ENCODE measurements at places on chromosomes 3 and 15. TPM values are rescaled to one million over a fixed set of nuclear protein-coding genes. Genes with fewer than 3 reads are reported as not detected.

Gene OR5K3
- total RNA-seq, result not detected

Gene CFAP91
- not detected for total RNA-seq

Gene PARP16
- 10.9 TPM for total RNA-seq

Gene TM4SF18
- not detected for total RNA-seq

Gene DLL4
- total RNA-seq, result not detected

- no peak overlapping the region for H3K4me3 ChIP-seq
- DNase-seq, result no peak
- H3K36me3 ChIP-seq, result no peaks in the 10 kb centered on the region
- no peak overlapping the region for H3K27ac ChIP-seq
These were observed 294.4 kb downstream of the KBTBD8 start for GRCh38 chr3:67292356-67293121.

- H3K4me3 ChIP-seq, result no peak overlapping the region
- no peaks in the 10 kb centered on the region for H3K4me1 ChIP-seq
- no peak for DNase-seq
- no peak overlapping the region for H3K27ac ChIP-seq
- H3K36me3 ChIP-seq, result no peaks in the 10 kb centered on the region
These were observed 33.2 kb downstream of the TM4SF4 start for GRCh38 chr3:149507491-149508324.

GRCh38 chr3:133944641-133945380 lies 49.1 kb upstream of the RAB6B start:
- no peak overlapping the region for H3K4me3 ChIP-seq
- no peaks in the 10 kb centered on the region for H3K27me3 ChIP-seq
- no peak overlapping the region for H3K27ac ChIP-seq
- no peaks in the 10 kb centered on the region for H3K4me1 ChIP-seq

GRCh38 chr3:100647657-100648056 lies 38.3 kb downstream of the ADGRG7 start:
- H3K36me3 ChIP-seq, result no peaks in the 10 kb centered on the region
- H3K4me3 ChIP-seq, result no peak overlapping the region
- no peaks in the 10 kb centered on the region for H3K4me1 ChIP-seq
- H3K27me3 ChIP-seq, result peaks cover under 1% of the 10 kb centered on the region
- no peak overlapping the region for H3K27ac ChIP-seq
- DNase-seq, result no peak

DNA sequence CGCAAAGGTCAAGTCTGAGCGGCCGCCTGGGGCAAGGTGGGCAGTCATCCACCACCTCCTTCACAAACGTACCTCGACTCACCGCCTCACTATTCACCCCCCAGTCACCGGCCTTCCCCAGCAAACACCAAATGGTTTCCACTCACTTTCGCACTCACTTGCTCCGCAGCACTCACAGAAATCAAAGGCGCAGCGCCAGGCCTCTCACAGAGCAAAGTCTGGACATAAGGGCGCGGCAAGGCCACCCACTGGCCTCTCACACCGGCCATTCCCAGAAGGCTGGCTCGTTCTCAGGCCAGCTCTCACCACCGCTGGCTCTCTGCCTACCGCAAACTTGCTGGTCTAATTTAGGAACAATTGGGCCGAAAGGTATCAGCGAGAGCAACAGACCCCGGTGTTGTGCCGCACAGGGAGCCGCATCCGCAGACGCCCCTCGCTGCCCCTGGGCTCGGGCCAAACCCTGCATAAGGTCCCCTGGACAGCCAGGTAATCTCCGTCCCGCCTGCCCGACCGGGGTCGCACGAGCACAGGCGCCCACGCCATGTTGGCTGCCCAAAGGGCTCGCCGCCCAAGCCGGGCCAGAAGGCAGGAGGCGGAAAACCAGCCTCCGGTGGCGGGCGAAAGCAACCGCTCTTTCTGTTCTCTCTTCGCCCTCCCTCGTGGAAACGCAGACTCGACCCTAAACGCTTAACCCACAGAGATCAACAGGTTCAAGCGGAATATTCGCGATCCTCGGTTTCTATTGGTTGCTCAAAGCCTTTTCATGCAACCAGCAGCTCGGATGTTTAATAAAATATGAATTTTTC lies 2.9 kb downstream of the SHOX2 start:
- H3K4me1 ChIP-seq, result peaks cover 26% of the 10 kb centered on the region
- DNase-seq, result no peak
- H3K36me3 ChIP-seq, result no peaks in the 10 kb centered on the region

DNA sequence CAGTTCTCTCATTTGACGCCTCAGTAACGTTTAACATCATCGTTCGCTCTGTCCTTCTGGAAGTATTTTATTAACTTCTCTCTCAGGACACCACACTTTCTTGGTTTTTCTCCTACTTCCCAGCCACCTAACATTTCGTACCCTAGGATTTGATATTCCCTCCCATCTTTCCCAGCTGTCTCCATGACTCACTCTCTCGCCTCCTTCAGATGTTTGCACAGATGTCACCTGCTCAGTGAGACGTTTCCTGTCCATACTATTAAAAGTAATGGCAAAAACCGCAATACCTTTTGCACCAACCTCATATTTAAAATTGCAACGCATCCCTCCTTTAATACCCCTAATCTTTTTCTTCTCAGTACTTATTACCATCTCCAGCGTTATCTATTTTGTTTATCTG lies 62.1 kb upstream of the SPRED1 start:
- no peak for DNase-seq
- no peaks in the 10 kb centered on the region for H3K27me3 ChIP-seq
- no peaks in the 10 kb centered on the region for H3K36me3 ChIP-seq
- no peak overlapping the region for H3K4me3 ChIP-seq
- H3K27ac ChIP-seq, result no peak overlapping the region
- H3K4me1 ChIP-seq, result no peaks in the 10 kb centered on the region

DNA sequence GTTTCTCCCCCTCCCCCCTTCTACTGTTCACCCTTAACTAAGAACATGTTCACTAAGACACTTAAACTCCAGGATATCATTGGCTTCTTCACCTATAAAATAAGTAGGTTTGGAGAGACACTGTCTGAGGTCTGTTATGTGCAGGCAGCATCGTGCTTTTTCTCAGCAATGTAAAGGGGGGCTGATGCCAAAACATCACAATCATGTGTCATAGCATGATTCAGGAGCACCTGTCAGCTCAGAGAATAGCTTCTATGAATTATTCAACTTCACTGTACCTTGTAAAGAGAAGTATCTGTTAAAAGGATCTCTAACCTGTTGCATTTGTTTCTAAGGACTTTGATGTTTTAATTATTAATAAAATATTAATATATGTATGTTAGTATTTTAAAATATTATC lies 211.4 kb upstream of the EPHA3 start:
- DNase-seq, result no peak
- no peak overlapping the region for H3K27ac ChIP-seq
- no peak overlapping the region for H3K4me3 ChIP-seq
- H3K36me3 ChIP-seq, result no peaks in the 10 kb centered on the region

DNA sequence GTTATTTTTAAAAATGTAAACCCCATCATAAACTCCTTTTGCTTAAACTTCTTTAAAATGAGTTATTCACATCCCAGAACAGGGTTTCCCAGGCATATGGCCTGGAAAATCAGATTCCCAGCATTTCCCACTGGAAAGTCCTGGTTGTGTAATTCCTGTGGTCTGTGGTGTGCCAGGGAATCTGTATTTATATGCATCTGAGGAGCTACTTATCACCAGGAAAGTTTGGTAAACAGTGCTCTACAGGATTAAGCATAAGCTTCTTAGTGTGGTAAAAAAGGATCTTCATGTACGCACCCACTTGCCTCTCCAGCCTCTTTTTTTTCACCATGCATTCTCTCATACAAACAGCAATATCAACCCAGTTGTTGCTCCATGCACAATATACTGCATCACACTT lies 28.2 kb downstream of the MEIS2 start:
- H3K27me3 ChIP-seq, result no peaks in the 10 kb centered on the region
- no peak for DNase-seq
- no peak overlapping the region for H3K4me3 ChIP-seq
- no peak overlapping the region for H3K27ac ChIP-seq

- no peak overlapping the region for H3K27ac ChIP-seq
- H3K4me1 ChIP-seq, result no peaks in the 10 kb centered on the region
- no peaks in the 10 kb centered on the region for H3K36me3 ChIP-seq
- H3K27me3 ChIP-seq, result no peaks in the 10 kb centered on the region
- H3K4me3 ChIP-seq, result no peak overlapping the region
These were observed 78.7 kb downstream of the ZNF385D start for GRCh38 chr3:21672303-21672702.
